ENCODE measurements at places on chromosomes 4 and X.

DNA sequence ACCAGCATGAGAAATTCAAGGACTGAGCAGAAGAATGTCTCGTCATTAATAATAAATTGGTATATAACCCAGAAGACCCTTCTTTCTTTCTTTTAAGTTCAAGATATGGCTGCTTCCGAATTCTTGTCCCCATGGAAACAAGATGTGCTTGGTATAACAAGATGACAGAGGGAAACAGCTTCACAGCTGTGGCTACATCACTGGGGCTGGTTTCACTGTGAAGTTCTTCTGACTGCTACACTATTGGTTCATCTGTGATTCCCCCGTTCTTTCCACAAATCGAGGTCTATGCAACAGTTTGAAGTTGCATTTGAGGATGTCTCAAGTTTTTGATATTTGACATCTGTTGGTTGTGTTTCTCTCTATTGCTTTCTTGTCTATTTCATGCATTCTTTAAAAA is 12.3 kb upstream of the DTHD1 start:
- no peak for DNase-seq

- DNase-seq = no peak
These were observed 325.2 kb upstream of the AADAT start for GRCh38 chr4:170414961-170415360.

DNA sequence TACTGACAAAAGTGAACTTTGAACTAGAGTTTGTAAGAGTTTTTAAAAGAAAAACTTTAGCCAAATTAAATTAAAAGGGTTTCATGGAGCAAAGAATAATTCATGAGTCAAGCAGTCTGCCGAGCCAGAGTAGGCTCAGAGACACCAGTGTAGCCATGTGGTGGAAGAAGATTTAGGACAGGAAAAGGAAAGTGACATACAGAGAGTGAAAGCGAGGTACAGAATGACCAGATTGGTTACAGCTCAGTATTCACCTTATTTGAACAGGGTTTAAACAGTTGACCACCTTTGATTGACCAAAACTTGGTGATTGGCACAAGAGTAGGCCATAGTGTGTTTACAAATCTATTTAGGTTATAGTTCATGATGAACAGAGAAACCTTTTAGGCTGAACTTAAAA is 377.8 kb downstream of the KLHL4 start:
- DNase-seq = no peak

- DNase-seq = no peak
These were observed 30.8 kb downstream of the NDNF start for GRCh38 chr4:121041307-121042090.

GRCh38 chr4:147730333-147730732 is 1.6 kb upstream of the ARHGAP10 start:
- DNase-seq = no peak

Data from right hindlimb (tissue), 1 donor.